ENCODE measurements at places on chromosomes 11 and 22.

GRCh38 chr22:44754998-44755397 is 2.6 kb downstream of the ARHGAP8 start:
- no peak for DNase-seq

DNA sequence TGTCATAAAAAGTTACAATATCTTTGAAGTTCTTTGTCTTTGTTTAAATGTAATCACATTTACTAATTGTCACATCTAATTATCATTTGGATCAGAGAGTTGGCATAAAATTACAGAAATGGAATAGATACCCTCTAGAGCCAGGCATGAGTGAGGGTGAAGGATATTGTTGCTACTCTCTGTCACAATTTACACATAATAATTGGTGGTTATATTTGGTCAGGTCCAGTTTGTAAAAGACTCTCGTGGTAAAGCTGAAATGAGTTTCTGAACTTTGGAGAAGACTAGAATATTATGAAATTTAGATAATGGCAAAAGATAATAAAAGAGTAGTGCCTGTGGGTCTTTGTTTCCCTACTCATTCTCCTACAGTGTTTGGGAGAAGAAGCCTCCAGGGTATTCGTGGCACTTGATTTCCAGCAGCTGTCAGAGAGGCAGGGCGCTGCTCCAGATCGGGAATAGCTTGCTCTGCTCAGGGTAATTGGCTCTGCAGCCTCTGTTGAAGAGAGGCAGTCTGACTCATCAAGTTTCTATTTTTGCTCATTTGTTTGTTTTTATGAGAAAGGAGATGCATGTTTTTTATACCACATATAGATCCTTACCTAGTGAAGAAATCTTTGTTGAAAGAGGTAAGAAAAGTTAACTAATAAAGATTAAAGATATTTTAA is 349.9 kb downstream of the CNTN5 start:
- peak; percentile 82 for DNase-seq

DNA sequence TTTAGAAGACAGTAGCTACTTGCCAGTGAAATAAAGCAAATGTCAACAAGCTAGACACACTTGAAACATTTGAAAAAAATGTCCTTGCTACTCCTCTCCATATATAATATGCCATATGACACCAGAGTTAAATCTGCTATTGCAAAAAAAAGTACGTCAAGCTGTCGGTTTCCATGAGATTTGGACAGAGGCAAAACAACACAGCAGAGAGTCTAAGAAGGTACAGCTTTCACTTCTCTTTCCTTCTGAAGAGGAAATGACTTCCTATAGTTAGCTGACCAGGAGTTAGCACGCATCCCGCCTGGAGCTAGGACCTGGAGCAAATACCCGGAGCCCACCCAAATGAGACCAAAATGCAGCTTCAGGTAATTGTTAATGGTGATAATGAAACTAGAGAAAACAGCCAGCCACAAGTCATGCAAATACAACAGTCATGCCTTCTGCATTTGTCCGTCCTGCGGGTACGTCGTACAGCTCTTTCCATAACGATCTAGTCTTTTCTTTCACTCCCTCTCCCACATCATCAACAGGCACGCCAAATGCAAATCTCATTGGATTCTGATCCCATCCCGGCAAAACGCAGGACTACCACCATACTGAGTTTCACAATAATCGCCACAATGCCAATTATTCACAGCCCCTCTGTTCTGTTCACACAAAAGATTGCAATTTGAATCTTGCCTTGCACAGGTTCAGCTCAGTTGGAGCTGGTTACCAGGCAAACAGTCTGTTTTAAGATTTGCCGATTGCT is 395.0 kb upstream of the CCDC90B start:
- DNase-seq: peak; percentile 48

DNA sequence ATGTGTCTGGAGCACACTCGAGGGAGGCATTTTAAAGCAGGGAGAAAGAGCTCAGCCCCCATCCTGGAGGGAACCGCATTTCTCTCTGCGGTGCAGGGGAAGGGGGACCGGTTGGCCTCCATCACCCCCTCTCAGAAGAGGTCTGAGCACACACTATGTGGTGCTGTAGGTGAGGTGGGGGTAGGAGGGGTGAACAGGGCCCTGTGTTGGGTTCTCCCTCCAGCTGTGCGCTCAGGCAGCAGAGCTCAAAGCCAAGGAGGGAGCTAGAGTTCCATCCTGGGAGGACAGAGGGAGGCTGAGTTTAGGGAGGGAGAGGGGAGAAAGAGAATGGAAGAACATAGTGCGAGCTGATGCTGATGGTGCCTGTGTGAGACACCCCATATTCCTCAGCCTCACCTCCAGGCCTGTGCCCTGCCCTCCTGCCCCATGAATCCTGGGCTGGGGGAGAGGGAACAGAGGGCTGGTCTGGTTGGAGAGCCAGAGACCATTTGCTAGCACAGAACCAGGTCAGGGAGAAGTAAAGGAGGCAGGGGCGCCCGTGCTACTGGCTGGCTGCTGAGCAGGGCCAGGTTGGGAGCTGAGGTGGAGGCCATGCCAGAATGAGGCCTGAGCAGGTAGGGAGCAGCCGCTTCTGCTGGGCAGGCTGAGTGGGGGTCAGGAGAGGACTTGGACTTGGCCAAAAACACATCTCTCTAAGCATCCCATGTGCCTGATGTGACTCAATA is 43.7 kb downstream of the ALX4 start:
- DNase-seq: no peak

GRCh38 chr11:109745996-109746625 is 324.1 kb downstream of the C11orf87 start:
- DNase-seq: no peak

DNA sequence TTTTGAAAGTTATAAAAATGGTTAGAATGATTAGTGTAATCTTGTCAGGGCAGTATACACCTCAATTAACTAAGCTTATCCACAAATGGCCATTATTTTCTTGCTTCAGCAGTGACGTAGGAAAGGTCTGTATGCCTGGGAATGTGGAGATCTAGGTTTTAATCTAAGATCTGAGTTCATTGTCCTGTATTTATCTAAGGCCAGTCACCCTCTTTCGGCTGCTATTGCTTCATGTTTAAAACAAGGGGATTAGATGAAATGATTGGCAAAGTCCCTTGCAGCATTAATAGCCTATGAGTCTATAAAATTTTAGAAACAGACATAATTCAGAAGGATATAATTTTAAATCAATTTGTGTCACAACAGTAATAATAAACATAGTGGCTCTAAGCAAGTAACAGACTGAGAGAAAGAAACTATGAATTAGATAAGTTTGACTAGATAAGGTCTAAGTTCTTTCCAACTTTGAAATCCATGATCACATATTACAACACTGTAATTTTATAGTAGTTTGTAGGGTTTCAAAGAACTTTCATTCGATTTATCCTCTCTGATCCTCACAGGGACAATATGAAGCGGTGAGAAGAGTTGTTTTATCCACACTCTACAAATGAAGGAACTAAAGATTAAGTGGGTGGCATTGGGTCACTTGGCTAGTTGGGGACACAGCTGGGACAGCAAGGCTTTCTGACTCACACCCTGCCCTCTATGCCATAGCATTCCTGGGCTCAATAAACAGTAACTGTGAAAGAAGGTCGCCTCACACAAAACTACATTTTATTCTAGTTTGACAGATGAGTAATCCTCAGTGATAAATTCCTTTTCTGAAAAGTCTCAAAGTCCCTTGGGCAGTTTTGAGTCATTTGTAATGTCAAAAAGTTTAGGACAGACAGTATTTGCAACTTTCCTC is 60.6 kb upstream of the RDX start:
- no peak for DNase-seq

DNA sequence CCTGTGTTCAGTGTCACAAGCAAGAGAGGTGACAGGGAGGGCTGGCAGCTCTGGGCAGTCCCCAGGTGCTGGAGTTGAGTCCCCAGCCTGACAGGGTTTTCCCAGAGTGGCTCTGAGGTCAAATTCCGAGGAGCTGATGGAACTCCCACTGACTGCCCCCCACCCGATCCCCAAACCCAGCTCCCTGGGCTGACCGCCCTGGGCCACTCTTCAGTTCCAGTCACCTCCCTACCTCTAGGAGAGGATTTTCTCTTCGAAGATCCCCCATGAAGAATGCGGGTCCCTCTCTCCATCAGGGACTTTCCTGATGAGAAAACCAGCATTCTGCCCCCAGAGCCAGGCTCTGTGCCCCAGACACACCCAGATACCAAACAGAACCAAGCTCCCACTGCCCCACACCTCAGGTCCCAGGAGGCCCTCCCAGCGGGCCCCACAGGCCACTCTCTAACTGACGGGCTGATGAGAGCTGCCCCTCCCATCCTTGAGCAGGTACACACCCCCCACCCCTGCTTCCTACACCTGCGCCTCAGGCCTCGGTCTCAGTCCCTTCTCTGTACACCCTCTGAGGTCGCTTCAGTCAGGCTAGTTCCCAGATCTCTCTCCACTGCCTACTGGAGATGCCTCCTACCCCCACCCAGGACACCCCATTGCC is 12.1 kb upstream of the RAC2 start:
- DNase-seq: no peak

DNA sequence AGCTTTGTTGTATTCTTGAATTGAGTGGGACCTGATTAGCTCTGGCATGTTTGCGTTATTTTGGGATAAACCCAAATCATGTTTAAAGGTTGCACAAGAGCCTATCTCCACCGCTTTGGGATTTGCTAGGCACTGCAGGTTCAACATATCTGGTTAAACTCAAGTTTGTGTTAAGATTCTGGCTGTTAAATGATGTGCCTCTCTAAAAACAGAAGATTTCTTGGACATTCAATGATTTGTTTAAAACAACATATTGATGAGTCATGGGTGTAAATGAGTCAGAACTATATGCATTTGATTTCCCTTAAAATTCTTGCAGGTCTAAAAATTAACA is 67.4 kb downstream of the AMOTL1 start:
- no peak for DNase-seq

GRCh38 chr11:121464352-121464946 is 11.7 kb upstream of the SORL1-AS1 start:
- no peak for DNase-seq

DNA sequence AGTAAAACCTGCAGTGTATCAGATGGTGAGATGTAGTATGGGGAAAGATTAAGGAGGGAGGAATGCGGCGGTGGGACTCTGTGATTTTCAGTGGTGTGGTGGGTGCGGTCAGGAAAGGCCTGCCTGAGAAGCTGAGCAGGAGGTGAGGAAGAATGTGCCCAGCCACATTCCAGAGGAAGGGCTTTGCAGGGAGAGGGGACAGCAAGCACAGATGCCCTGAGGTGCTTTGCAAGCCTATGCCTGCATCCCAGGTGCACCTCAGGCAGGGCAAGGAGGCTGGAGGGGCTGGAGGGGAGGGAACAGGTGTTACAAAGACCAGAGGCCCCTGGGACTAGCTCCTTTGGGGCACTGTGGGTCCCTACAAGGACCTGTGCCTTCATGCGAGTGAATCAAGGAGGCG is 42.1 kb downstream of the MYO7A start:
- no peak for DNase-seq

GRCh38 chr22:42425337-42425988 is 6.7 kb downstream of the NFAM1 start:
- peak; percentile 60 for DNase-seq

GRCh38 chr11:106957030-106957482 is 61.2 kb downstream of the GUCY1A2 start:
- DNase-seq: no peak

DNA sequence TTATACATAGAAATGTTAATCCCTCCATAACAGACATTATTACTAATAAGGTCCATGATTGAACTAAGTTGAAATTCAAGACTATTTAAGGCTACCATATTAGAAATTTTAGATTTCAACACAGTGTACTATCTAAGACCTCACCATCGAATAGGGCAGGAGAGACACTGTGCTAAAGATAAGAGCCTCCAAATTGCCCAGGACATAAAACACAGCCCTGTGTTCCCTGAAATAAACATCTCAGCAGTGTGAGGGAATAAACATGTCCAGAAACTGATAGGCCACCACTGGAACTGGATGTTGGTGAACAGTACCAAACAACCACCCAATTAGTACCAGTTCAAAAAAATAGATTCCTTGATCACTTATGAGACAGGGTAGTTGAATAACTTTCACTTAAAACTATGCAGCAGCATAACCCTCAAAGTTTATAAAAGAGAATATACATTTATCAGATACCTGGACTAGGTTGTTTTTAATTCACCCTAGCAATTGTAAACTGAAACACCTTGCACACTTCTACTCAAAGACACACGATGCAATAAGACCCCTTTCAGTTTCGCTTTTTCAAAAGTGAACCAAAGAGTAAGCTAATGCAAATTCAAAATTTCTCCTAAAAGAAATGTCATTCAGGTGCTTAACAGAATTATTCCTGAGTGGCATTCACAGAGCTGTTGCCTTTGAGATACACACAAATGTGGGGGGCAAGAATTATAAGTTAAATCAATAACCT is 34.3 kb downstream of the USP28 start:
- DNase-seq: no peak

DNA sequence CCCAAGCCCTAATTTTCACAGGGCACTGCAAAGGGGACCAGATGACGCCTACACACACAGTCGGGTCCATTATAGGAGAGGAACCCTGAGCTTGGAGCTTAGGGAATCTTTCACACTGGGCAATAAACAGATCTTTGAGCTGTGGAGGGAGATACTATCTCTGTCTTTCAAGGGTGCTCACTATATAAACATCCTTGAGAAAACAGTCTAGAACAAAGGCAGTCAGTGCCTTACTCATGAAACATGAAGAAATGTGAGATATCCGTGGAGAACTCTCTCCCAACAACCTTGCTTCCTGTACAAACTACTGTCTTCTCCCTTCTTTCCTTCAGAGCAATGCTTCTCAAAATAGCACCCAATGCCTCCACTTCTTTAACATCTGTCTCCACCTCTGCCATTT is 109.0 kb upstream of the APOA1 start:
- DNase-seq: no peak

- DNase-seq: no peak
Measured at GRCh38 chr11:66071381-66071801, 1.3 kb downstream of the PACS1 start.

- DNase-seq: no peak
Measured at GRCh38 chr22:23850136-23850611, 7.5 kb upstream of the SLC2A11 start.

- no peak for DNase-seq
Measured at GRCh38 chr11:17563961-17564686, 17.1 kb downstream of the OTOG start.

DNA sequence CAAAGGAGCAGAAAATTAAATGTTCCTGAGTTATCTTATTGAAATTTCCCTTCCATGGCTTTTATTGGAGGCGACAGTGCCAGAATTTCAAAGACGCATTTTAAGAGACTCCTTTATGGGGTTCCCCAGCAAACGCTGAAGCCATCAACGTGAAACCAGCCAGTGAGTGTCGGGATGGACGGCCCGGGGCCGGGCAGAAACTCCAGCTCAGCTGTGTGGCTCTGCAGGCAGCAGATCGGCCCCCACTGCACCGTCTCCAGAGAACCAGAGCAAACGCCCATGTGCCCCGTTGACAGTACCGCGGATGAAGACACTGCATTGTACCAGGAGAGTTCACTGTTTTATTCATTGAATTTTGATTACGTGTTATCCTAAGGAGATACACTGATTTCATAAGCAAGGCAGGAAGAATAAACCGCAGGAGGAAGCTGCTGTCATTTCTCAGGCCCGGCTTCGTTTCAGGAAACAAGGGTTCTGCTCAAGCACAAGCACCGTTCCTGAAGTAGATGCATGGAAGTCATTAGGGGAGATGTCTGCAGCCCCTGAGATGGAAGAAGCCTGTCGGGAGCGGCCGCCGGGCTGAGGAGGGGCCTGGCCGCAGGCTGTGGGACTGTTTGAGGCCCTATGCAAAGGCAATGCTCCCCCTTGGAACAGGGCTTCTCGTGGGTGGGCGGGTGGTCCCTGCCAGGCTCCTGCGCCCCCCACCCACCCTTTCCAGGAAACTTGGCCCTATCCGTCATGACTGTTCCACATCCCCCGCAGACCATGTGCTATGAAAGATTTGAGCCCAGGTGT is 639.7 kb downstream of the TBC1D22A start:
- DNase-seq: no peak

GRCh38 chr11:27973851-27974536 is 134.0 kb downstream of the KIF18A start:
- no peak for DNase-seq
